Spinal cord (tissue), 10 donors: ENCODE measurements at places on chromosomes 5 and 9.
A peak's percentile ranks its signal among the peaks of the same experiment; 100 is the strongest.

- no peaks in the 10 kb centered on the region for H3K4me1 ChIP-seq
- H3K4me3 ChIP-seq = no peak overlapping the region
These were observed 184.3 kb upstream of the IRX1 start for GRCh38 chr5:3411363-3411762.

- no peaks in the 10 kb centered on the region for H3K36me3 ChIP-seq
- H3K27ac ChIP-seq = no peak overlapping the region
- no peak overlapping the region for H3K4me3 ChIP-seq
- H3K4me1 ChIP-seq = no peaks in the 10 kb centered on the region
These were observed 161.4 kb upstream of the FBXL7 start for GRCh38 chr5:15338546-15338945.

DNA sequence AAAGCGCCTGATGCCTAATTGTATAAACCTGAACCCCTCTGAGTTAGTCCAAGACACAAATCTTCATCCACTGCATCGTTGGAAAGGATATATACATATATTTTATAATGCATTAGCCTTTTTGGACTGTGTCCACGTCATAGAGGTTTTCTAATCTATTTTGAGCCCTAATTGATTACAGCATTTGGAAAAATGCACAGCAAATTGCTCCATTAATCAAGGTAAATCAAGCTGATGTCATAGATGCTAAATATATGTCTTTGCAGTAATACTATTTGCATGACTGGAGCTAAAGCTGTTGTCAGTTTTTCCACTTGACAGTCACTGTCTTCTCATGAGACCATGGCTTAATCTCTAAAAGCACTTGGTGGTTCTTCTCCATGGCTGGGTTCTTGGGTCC lies 483.5 kb upstream of the TNC start:
- no peaks in the 10 kb centered on the region for H3K4me1 ChIP-seq
- DNase-seq = no peak
- no peak overlapping the region for H3K4me3 ChIP-seq
- no peaks in the 10 kb centered on the region for H3K27me3 ChIP-seq
- no peaks in the 10 kb centered on the region for H3K36me3 ChIP-seq

- no peak for DNase-seq
- H3K27me3 ChIP-seq = no peaks in the 10 kb centered on the region
- no peaks in the 10 kb centered on the region for H3K36me3 ChIP-seq
- peaks cover 4% of the 10 kb centered on the region for H3K4me1 ChIP-seq
- no peak overlapping the region for H3K4me3 ChIP-seq
These were observed 95.1 kb downstream of the TRIO start for GRCh38 chr5:14238272-14238671.

DNA sequence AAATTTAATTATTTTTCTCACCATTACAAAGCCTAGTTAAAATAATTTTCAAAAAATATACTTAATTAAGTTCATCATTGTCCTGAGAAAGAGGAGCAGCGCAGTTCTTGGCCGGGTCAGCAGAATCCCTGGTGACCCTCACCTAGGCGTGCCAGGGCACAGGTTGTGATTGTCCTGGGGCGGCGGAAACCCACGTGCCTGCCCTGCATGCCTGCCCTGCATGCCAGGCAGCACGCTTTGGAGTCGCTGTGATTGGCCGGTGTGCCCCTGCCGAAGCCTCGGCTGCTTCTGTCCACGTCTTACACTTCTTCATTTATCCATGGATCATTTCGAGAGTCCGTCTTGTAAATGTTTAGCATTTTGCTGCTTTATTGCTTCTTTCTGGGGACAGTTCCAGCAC lies 25.6 kb downstream of the SLC12A2 start:
- H3K4me3 ChIP-seq = no peak overlapping the region
- no peaks in the 10 kb centered on the region for H3K27me3 ChIP-seq
- H3K36me3 ChIP-seq = no peaks in the 10 kb centered on the region

GRCh38 chr5:115179394-115180164 lies 9.9 kb upstream of the TRIM36 start:
- H3K27ac ChIP-seq = no peak overlapping the region
- peak; percentile 68 for DNase-seq
- H3K27me3 ChIP-seq = peaks cover 27% of the 10 kb centered on the region
- no peaks in the 10 kb centered on the region for H3K36me3 ChIP-seq
- peaks cover 14% of the 10 kb centered on the region for H3K4me1 ChIP-seq

DNA sequence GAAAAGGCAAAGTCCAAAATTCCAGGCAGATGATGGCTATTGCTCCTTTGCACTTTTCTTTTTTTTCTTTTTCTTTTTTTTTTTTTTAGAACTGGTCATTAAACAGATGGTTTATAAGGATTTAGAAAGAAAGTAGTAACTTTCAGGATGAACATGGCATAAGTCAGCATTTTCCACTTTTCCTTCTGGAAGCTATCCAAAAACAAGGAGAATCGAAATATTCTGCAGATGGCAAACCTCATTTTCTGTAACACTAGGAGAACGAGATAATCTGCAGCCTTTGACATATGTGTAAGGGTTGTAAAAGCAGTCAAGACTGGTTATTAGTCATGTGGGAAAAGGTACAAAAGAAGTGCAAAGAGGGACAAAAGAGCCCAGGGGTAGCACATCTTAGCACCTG lies 69.1 kb upstream of the PUM3 start:
- no peaks in the 10 kb centered on the region for H3K36me3 ChIP-seq
- DNase-seq = no peak
- no peak overlapping the region for H3K27ac ChIP-seq
- no peak overlapping the region for H3K4me3 ChIP-seq

- H3K36me3 ChIP-seq = no peaks in the 10 kb centered on the region
- H3K27ac ChIP-seq = no peak overlapping the region
- H3K4me3 ChIP-seq = no peak overlapping the region
These were observed 56.7 kb upstream of the ACTBL2 start for GRCh38 chr5:57539281-57539701.

DNA sequence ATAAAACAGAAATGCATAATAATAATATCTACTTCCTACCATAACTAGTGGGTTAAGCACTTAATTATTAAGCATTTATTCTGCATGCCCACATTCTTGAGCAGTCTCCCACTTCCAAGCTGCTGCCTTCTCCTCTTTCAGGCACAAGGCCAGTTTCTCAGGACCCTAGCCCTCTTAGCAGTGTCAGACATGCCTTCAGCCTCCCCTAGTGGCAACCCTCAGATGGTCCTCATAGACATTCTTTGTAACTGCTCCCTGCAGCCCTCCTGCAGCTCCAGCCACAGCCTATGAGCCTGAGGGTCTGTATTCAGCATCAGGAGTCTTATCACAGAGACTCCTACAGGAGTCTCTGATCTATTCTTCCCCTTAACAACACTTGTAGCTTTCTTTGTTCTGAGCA lies 3.9 kb downstream of the IL9 start:
- H3K27me3 ChIP-seq = peaks cover 8% of the 10 kb centered on the region
- no peak for DNase-seq
- no peak overlapping the region for H3K27ac ChIP-seq
- peaks cover 10% of the 10 kb centered on the region for H3K4me1 ChIP-seq
- H3K36me3 ChIP-seq = no peaks in the 10 kb centered on the region

- no peaks in the 10 kb centered on the region for H3K36me3 ChIP-seq
- no peaks in the 10 kb centered on the region for H3K4me1 ChIP-seq
- DNase-seq = no peak
- H3K27me3 ChIP-seq = no peaks in the 10 kb centered on the region
These were observed 319.2 kb downstream of the TRPM3 start for GRCh38 chr9:70802206-70802605.

DNA sequence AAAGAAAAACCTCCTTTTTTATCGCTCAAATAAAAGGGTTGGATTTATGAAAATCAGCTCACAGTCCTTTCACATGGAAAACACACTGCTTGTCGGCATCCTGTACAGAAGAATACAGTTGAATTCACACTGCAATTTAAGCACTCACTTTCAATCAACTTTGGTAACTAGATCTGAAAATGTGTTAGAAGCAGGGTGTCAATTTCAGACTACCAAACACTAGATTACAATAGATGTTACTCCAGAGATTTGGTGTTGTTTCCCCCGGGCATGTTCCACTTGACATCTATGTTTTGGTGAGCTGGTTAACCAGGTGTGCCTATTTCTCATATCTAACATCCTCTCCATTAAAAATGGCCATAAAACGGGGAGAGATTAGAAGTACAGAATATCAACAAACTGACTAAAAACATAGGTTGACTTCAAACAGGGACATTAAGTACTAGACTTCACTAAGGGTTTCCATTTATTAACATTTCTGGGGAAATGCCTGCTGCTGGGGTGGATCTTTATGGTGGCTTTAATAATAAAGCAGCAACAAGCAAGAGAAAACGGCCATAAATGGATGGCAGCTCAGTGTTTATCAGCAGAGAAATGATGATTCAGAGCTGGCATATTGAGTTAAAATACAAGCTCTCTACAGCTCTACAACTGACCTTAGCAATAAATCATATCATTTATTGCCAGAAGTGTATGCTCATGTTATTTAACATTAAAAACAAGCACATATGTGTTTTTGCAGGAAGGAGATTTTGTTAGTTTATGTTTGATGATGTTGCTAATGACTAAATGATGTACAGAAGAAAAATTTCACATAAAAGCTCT lies 158.8 kb downstream of the SLF1 start:
- H3K4me3 ChIP-seq = no peak overlapping the region
- no peaks in the 10 kb centered on the region for H3K4me1 ChIP-seq
- H3K36me3 ChIP-seq = no peaks in the 10 kb centered on the region
- no peak for DNase-seq

- no peaks in the 10 kb centered on the region for H3K36me3 ChIP-seq
- H3K4me3 ChIP-seq = no peak overlapping the region
- H3K4me1 ChIP-seq = no peaks in the 10 kb centered on the region
- H3K27me3 ChIP-seq = no peaks in the 10 kb centered on the region
These were observed 201.2 kb downstream of the ADAMTS12 start for GRCh38 chr5:33690374-33691135.

- H3K36me3 ChIP-seq = no peaks in the 10 kb centered on the region
- no peak overlapping the region for H3K27ac ChIP-seq
- no peaks in the 10 kb centered on the region for H3K27me3 ChIP-seq
- no peak for DNase-seq
These were observed 30.6 kb upstream of the LMNB1 start for GRCh38 chr5:126746290-126746689.

GRCh38 chr5:124583469-124584350 lies 162.7 kb downstream of the ZNF608 start:
- H3K4me3 ChIP-seq = no peak overlapping the region
- H3K27me3 ChIP-seq = no peaks in the 10 kb centered on the region
- H3K36me3 ChIP-seq = no peaks in the 10 kb centered on the region
- DNase-seq = no peak
- H3K4me1 ChIP-seq = peaks cover 15% of the 10 kb centered on the region

DNA sequence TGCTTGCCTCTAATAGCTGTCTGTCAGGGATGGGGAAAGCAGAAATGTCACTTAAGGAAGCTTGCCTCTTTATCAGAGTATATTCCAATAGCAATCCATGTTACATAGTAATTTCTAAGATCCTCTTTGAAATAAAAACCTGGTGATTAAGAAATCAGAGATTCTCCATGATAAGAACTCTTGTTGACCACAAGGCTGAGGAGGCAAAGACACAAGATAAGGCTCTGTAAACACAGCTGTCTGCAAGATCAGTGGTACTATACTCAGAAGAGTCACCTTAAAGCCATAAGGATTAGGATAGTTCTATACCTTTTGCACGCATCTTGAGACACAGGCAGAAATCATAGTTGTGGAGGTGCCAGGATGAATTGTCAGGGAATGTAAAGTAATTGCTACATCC lies 40.3 kb downstream of the HEXB start:
- no peaks in the 10 kb centered on the region for H3K27me3 ChIP-seq
- peaks cover 14% of the 10 kb centered on the region for H3K36me3 ChIP-seq
- H3K4me1 ChIP-seq = no peaks in the 10 kb centered on the region
- DNase-seq = no peak
- no peak overlapping the region for H3K27ac ChIP-seq

DNA sequence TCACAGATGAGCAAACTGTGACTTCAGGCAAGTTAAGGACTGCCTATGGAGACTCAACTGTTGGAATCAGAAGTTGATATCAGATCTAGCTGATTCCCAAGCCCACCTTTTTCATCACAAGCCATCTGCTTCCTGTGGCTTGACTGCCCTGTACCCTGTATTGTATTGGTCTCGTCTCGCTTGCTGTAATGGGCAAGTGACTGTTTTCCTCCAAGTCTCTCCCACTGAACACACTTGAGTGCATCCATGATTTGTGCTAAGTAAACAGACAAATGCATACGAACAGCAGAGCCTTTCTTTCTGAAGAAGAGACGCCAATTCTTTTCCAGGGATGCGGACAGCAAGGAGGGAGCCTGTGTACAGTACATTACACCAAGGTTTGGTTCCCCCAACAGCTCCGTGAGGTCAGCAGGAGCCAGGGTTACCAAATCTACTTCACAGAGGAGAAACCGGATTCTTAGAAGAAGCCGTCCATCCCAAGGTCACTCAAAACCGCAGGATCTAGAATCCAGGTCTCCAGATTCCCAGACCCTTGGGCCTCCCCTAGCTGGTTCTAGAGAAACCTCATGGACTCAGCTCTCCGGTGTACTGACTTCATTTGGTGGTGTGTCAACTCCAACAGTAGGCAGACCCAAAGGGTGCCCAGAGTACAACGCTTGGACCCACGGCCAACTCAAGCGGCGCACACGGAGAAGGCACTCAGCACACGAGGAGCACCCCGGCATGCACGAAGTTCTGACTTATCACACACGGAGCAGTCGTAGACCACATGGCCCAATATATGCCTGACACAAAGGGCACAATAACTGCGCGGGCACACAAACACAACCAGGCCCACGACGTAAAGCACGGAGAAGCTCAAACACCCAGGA lies 1.1 kb downstream of the BAG1 start:
- peak overlapping the region; percentile 90 for H3K4me3 ChIP-seq
- H3K27me3 ChIP-seq = no peaks in the 10 kb centered on the region
- H3K36me3 ChIP-seq = peaks cover 18% of the 10 kb centered on the region
- DNase-seq = no peak

DNA sequence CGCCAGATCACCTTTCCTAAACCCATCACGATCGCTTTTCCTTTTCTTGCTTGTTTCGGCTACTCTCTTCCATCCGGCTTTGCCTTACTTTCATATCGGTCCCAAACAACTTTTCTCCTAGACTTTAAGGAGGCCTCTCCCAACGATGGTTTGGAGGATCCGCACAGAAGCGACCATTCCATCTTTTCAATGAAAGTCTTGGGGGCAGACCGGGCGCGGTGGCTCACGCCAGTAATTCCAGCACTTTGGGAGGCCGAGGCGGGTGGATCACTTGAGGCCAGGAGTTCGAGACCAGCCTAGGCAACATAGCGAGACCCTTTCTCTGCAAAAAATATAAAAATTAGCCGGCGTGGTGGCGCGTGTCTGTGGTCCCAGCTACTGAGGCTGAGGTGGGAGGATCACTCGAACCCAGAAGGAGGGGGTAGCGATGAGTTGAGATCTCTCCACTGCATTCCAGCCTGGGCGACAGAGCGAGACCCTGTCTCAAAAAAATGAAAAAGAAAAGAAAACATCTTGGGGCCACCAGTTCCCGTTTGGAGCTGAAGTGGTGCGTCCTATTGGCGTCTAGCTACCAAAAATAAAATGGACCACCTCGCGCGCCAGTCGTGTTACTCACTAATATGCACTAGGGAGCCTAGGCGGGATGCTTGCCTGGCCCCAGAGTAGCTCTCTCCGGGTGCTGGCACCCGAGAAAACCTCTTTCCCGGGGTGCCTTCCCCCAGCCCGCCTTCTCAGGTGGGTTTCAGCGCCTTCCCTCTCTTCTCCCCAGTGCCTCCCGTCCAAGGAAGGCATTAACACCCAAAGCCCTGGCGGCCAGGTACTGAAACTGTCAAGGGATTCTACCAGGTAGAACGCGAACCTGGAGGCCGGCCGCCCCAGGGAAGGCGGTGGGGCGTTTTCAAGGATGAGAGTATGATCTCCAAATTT lies 800 bp upstream of the AP3B1 start:
- H3K4me1 ChIP-seq = peaks cover 9% of the 10 kb centered on the region
- peak overlapping the region; percentile 97 for H3K4me3 ChIP-seq
- DNase-seq = no peak
- H3K36me3 ChIP-seq = no peaks in the 10 kb centered on the region
- H3K27me3 ChIP-seq = peaks cover 5% of the 10 kb centered on the region

GRCh38 chr5:154646745-154647113 lies 108.4 kb upstream of the LARP1 start:
- no peaks in the 10 kb centered on the region for H3K36me3 ChIP-seq
- peaks cover 17% of the 10 kb centered on the region for H3K27me3 ChIP-seq
- H3K27ac ChIP-seq = no peak overlapping the region
- peaks cover 14% of the 10 kb centered on the region for H3K4me1 ChIP-seq
